Glutamatergic neuron (in vitro differentiated cells): ENCODE measurements at places on chromosomes 3 and 15.

DNA sequence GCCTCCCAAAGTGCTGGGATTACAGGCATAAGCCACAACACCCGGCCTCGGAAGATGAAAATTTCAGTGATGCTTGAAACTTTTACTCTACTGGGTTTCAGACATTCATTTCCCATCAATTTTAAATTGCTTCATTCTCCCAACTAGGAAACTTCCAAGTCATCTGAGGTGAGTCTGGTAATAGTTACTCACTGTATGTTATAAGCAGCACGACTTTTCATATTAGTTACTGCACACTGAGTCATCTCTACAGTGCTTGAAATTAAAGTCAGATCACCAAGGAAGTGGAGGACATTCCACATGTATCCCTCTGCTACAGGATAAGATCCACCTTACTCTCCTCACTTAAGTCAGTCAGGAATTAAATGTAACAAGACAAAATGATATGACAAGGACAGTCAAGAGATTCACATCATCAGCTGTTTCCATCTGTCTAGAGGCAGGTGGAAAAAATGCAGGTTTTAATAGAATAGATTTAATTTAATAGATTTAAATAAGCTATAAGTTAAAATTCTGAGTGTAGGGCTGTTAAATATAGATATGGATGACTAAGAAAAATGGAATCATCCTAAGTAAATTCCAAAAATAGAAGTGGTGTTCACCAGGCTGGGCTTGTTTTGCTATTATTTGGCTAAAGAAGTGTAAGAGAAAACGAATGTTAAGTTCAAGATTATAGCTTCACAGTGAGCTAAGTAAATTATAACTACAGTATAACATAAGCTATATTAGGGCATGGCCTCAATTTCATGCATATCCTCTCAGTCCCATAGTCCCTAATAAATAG lies 104.4 kb downstream of the TMCO5A start:
- no peak for DNase-seq

DNA sequence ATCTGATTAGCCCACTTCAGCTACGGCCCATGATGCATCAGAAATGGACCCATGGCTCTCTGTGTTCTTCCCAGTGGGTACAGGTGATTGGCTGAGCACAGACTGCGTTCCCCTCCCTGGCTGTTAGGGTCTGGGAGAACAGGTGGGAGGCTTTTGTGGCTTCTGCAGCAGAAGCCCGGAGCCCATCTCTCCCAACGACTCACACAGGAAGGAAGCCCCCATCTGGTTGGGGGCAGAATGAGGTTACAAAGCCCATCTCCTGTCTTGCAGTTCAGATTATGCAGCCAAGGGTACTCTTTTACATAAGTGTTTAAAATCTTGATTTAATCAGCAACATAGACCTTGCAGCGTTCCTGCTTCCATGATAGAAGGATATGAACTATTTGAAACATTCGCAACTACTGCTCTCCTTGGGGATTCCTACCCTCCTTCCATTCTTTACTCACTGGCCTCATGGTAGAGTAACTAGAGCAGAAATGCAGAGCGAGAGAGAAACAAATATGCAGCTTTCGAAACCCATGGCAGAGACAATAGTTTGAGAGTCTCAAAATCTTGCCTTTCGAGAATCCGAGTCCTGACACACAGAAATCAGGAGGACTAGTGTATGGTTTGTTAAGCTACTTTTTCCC lies 291.3 kb downstream of the TLE3 start:
- no peak for DNase-seq

- DNase-seq: no peak
Observed at GRCh38 chr15:40956541-40956982, 3.3 kb downstream of the CHAC1 start.

- no peak for DNase-seq
Observed at GRCh38 chr3:41688595-41689380, 273.1 kb downstream of the ULK4 start.

GRCh38 chr15:60523056-60523455 lies 44.1 kb upstream of the ICE2 start:
- DNase-seq: no peak

- DNase-seq: no peak
Observed at GRCh38 chr3:182568876-182569275, 224.4 kb upstream of the ATP11B start.

- DNase-seq: no peak
Observed at GRCh38 chr15:94580211-94580885, 349.0 kb downstream of the MCTP2 start.

GRCh38 chr3:119191800-119192199 lies 18.4 kb downstream of the UPK1B start:
- DNase-seq: no peak

DNA sequence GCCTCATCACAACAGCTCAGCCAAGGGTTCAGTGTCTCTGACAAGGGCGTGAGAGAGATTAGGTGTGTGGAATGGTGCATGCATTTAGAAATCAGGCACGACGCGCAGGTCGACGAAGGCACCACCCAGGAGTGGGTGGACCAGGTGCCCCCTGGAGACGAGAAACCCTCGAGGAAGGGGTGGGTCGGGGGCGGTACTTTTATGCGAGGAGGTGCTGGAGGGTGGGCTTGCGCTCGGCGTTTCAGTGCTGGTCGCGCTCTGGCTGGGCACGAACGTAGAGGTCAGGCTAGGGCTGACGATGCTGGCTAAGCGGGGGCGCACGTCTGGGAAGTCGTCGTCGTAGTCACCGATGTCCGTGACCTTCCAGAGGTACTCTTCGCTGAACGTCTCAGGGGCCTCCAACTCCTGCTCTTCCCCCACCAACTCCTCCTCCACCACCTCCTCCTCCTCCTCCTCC lies 393 bp downstream of the ERICH6 start:
- peak; percentile 51 for DNase-seq

GRCh38 chr3:57309769-57310360 lies 17.4 kb upstream of the ASB14 start:
- no peak for DNase-seq

DNA sequence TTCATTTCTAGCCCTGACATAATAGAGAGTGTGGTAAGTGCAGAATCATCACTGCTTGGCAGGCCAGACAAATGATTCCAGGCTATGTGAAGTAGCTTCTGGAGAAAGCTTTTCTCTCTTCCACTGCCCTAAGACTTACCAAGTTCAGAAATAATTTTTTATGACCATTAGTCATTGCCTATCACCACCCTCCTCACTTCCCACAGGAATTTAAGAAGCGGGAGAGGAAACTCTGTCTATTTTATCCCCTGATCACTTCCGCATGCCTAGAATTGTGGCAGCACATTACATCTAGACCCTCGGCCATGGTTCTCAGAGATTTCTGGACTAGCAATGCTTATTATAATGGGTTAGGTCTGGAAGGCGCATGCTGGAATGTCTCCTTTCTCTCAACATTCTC lies 397.8 kb upstream of the NR2F2 start:
- no peak for DNase-seq

- no peak for DNase-seq
Observed at GRCh38 chr3:29247088-29247745, 33.7 kb upstream of the RBMS3 start.

GRCh38 chr15:78392430-78392829 lies 45.6 kb upstream of the IREB2 start:
- DNase-seq: no peak

DNA sequence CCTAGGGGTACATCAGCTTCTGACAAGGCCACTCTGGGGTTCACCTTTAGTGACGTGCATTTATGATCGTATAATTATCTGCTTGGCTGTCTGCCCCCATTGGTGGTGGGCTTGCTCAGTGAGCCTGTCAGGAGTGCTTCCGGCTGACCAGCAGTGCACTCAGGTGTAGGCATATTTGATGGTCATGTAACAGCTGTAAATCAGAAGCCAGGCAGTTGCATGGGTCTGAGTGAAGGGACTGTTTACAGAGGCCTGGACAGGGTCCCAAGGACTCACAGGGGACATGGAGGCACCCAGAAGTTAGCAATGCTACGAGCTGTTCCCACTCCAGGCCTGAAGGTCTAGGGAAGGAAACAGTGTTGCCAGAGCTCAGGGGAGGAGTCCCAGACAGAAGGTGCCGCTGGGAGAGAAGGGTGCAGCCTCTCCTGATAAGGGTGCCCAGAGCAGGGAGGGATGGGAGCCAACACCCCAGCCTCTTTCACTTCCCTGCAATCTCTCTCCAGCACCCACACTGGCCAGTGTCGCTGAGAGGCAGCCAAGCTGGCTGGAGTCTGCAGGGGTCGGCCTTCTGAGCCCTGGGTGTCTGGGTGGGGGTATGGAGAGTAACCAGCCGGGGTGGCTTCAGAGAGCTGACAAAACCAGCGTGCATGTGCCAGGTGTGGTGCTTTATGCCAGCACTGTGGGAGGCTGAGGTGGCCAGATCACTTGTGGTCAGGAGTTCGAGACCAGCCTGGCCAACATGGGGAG lies 61.3 kb upstream of the PRR23E start:
- no peak for DNase-seq

DNA sequence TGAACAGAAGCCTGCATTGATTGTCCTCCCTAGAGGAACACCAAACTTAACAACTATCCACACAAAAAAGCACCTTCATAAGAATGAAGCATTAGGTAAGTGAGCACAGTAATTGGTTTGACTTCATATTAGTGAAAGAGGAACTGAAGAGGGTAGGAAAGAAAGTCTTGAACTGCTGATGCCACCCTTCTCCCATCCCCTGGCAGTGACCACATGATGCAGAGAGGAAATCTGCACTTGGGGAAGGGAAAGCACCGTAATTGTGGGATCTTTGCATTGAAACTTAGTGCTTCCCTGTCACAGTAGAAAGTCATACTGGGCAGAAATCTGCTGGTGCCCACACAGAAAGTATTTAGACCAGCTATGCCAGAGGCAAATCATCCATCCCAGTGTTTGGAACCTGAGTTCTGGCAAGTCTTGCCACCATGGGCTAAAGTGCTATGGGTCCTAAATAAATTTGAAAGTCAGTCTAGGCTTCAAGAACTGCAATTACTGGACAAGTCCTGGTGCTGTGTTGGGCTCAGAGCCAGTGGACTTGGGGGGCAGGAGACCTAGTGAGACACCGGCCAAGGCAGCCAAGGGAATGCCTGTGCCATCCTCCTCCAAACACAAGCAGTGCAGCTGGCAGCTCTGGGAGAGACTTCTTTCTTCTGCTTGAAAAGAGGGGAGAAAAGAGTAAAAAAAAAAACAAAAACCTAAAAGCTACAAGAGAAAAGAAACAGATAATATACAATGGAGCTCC lies 63.6 kb downstream of the SLC15A2 start:
- DNase-seq: no peak

DNA sequence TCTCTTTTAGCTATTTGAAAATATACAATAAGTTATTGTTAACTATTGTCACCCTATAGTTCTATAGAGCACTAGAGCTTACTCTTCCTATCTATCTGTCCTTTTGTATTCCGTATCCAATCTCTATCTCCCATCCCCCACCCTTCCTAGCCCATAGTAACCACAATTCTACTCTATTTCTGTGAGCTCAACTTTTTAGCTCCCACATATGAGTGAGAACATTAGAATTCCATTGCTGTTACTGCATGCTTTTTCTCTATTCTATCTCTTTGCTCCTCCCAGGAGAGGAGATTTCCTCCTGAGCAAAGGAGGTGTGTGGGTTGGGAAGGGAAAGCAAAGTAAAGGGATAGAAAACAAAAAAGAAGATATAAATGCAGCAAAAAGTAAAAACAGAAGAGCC lies 105.6 kb upstream of the SLC4A7 start:
- DNase-seq: no peak

DNA sequence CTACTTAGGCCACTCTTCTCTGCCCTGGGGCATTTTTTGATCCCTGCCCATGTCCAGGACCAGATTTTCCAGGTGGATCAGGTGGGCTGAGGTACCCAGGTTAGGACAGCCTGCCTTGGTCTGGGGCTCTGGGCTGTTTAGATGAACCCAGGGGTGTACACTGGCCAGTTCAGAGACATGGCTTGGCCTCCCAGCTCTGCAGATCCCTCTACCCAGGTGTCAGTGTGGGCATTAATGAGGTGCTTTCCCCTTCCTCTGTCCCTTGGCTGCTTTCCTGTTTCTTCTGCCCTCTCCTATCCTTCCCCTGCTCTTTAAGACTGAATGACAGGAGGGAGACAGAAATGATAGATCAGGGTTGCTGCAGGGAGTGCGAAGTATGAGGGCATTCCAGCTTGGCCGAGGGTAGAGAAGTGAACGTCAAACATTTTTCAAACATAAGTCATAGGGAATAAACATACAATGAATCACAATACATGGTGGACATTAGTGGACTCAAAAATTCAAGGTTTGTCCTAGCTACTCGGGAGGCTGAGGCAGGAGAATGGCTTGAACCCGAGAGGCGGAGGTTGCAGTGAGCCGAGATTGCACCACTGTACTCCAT lies 30.5 kb downstream of the RTP1 start:
- DNase-seq: no peak

- DNase-seq: no peak
Observed at GRCh38 chr15:51390241-51390965, 48.9 kb downstream of the GLDN start.

DNA sequence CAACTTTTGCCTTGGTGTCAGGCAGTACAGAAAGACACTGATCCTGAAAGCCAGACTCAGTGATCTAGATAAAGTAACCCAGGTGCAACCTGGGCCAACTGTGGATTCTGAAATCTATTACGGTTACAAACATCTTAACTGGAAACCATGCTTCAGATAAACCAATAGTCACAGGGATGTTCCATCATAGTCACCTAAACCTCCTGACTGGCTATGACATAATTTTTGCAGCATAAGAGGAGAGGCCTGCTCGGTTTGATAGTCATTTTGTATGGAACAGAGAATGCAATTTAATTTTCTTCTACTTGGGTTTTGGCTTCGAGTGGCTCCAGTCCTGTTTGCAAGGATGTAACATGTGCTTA lies 3.7 kb downstream of the SLCO3A1 start:
- DNase-seq: no peak

- DNase-seq: no peak
Observed at GRCh38 chr3:78013653-78014052, 973.8 kb downstream of the ROBO2 start.

- peak; percentile 31 for DNase-seq
Observed at GRCh38 chr3:143951351-143951971, 20.2 kb upstream of the DIPK2A start.

DNA sequence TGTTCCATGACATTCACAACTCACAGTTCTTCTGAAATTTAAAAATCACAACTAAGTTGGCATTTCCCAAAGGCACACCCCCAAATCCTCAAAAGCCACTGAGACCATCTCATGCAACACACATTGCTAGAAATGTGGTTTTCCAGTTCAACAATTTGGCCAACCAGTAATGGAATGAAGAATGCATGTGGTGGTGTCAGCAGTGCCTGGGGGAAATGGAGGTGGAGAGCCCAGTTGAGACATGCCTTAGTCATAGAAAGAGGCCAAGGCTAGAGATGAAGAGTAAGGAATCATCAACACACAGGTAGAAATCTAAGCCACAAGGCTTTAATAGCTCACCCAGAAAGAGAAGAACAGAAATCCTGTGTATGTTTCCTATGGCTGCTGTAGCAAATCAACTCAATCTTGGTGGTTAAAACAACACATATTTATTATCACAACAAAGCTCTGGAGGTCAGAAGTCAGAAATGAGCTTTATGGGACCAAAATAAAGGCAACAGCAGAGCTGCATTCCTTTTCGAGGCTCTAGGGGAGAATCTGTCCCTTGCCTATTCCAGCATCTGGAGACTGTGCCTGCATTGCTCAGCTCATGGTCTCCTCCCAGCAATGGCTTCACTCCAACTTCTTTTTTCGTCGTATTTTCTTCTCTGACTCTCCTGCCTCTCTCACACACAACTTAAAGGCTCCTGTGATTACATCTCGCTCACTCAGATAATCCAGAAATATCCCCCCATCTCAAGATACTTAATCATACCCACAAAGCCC lies 54.0 kb downstream of the SNTN start:
- no peak for DNase-seq
